CD4-positive, alpha-beta T cell treated with Interleukin-1 beta for 1 hour (primary cell): ENCODE measurements at places on chromosomes 2 and 18.

DNA sequence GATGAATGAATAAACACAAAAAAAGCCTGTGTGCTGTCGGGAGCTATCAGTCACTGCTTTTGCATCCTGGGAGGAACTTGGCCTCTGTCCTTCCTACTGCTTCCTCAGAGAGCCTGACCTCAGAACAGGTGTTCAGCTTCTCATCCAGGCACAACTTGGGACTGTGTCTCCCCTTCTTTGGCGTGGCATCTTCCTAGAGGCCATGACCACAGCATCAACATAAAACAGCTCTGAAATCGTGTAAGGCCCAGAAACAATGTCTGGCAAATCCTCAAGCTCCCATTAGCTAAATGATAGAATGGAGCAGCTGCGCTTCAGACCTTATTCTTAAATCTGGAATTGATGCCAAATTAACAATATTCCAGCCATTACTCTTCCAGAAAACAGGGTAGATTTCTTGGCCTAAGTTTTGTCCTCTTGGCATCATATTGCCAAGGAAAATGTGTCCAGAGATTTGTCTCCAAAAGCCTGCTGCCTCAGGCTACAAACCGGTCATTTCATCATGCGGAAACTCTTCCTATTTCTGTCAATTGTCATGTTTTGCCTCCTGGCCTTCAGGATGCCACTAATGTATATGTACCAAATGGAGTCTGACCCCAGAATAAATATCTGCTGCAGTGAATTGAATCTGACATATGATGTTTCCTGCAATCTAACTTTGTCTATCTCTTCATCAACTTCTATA, 53.2 kb upstream of the RAB27B start:
- no peak for DNase-seq

- no peak for DNase-seq
Measured at GRCh38 chr2:233387225-233387624, 32.9 kb downstream of the DGKD start.

DNA sequence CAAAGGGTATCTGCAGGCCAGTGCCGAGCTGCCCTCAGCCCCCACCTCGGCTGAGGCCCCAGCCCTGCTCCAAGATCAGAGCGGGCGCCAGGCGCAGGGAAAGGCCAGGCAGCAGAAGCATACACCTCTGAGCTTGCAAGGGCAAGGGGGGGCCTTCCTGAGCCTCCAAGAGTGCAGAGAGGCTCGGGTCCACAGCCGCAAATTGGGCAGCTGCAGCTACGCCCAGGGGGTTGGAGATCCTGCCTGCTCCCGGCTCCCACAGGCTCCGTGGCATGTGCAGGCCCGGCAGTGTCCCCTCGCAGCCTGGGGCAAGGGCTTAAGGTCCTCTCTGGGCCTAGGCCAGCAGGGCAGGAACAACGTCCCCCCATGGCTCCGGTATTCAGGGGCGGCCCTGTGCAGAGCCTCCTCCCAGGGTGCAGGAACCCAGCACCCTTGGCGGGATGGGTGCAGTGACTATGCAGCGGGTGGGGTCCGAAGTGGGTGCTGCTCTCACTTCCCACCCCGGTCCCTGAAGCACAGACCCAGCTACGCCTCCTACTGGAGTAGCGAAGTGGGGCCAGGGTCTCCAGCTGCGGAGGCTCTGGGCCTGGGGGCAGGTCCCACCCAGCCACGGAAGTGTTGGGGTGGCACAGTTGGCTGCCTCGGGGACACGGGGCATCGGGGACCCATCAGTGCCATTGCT, 120.2 kb upstream of the TMEFF2 start:
- no peak for DNase-seq

DNA sequence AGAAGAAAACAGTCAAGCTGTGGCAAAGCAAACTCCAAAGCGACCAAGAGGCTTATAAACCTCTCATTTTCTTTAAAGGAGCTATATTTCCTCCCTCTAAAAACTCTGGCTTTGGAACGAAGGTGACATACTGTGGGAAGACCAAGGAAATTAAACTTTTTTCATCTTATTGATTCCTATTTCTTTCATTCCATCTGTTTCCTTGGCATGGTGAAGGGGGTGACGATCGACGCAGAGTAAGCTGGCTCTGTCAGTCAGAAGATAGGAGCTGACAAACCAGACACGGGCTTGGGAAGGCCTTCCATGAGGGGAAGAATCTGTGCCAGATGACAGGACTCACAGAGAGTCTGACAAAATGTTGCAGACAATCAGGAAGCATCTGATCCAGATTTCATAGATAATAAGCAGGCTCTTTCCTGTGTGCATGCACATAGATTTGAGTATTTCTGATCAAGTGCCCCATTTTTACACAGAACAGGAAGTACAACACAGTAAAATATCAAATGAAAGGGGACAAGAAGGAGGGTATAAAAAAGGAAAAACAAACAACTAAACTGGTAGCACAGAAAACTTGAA, 261.7 kb downstream of the SATB2 start:
- DNase-seq = no peak

DNA sequence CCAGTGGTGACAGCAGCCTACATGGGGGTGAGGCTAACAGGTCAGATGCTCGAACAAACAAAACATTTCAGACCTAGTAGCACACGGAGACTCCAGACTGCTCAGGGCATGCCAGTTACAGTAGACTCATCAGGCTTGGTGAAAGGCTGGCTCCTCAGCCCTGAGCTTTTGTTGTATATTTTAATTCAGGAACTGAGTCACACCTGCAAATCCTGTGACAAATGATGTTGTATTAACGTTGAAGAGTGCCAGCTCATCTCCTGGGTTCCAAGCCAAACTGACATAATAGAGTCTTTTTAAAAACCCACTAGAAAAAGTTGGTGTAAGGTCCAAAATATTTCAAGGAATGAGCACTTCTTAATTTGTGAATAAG, 65.3 kb downstream of the C1D start:
- DNase-seq = no peak

DNA sequence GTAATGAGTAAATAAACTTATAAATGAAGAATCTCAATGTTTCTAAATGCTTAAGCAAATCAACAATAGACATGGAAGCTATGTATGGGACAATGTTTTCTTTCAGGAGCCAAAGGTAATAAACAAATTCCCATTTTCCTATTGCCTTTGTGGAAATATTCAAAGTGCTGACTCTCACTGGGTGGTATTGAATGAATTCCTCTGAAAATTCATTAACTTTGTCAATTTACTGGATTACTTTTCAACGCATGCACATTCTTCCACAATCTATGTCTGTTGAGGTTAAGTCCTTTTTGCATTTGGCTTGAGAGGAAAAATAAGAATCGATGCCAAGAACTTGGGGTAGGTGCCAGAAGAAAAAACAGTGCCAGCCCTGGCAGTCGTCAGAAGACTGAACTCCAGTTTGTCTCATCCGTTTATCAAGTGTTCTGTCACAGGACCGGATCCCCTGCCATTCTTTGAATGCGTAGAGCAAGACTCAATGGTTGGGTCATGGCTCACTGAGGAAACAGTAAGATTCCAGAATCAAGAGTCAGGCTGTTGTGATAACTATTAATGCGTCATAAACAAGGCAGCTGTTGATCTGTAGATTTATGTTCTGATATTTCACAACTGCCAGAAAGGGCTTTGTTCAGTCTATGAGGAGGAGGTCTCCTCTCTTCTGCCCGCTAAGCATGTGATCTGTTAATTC, 133.3 kb downstream of the GFPT1 start:
- no peak for DNase-seq

GRCh38 chr2:240136671-240137292, 677 bp upstream of the COPS9 start:
- peak; percentile 26 for DNase-seq

DNA sequence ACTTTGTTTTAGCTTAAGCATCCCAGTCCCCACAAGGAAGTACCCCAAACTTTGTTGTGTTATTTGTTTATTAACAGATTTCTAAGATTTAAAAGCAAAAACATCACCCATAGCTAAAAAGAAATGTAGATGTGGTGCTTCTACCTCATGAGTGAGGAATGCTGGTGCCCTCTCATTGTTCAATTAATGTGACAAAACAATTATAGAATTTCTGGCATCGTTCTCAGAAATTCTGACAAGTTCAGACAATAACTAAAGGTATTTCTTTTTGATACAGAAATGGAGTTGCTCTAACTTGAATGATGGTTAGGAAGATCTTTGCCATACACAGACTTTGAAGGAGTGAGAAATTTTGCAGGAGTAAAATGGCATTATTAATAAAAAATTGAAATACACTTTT, 42.9 kb downstream of the SPRED2 start:
- DNase-seq = no peak

- DNase-seq = no peak
Measured at GRCh38 chr2:148130581-148130980, 109.7 kb downstream of the MBD5 start.

DNA sequence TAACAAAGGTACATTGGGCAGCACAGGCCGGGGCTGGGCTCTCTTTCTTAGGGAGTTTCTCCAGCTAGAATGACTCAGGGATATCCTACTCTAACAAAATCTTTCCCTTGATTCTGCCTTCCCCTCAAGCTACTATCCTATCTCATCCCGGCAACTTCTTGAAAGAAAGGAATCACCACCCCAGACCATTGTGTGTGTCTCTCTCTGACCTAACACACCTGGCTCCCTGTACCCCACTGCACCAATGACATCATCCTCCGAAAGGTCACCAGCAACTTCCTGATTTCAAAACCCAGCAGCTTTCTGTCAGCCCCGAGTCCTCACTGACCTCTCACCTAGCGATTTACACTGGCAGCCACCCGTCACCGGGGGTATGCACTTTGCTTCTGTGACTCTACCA, 72.1 kb upstream of the MAP4K4 start:
- DNase-seq = no peak

DNA sequence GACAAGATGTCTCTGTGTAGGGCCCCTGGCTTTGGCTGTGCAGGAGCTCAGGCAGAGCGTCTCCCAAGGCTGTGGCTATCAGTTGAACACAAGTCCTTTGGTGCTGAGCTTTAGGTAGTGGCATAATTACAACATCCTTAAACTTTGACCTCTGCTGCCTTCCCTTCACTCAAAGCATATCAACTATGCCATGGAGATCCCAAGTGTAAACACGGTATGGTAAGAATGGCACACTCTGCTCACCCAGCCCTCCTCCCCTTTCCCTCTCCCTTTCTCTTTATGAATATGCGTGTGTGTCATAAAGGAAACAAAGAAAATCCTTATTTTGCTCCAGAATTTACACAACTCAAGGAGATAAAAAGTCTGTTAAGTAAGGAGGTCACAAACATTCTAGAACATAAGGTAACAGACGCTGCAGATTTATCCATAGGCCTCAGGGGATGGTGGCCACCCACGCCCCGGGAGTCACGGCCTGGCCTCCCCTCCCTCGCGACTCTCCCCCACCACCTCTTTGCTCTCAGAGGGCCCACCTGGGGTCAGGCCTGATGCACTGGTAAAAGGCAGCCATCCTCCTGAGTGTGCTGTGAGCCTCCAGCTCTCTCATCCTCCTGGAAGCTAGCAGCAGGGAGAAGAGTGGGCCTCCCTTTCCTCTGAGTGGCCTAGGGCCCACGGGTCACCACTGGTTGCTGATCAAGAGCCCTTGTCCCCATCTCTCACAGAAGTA, 67.3 kb downstream of the CRACDL start:
- no peak for DNase-seq

DNA sequence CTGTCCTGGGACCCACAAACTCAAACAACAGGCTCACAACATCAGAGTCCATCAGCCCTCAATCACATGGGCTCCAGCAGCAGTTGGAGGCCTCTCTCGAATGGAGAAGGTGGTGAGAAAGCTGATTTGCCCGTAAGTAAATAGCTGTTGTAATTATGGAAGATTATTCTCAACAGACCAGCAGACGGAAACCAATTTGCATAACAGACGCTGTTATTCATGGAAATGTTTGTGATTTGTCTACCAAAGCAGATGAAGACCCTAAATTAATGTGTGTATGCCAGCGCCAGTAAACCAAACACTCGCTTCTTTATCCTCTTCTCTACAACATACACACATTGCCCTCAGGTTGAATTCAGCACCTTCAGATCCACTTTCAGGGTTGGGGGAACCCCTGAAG, 23.4 kb upstream of the GALNT14 start:
- no peak for DNase-seq
